Stimulated activated CD4-positive, alpha-beta T cell treated with anti-CD3 and anti-CD28 coated beads, Interleukin-12 subunit alpha, Interleukin-12 subunit beta, amount 100 ng/mL, for 4 hours (primary cell): ENCODE measurements at places on chromosomes 3 and 15.

GRCh38 chr3:192445770-192446644 lies 281.3 kb downstream of the FGF12 start:
- DNase-seq = no peak

DNA sequence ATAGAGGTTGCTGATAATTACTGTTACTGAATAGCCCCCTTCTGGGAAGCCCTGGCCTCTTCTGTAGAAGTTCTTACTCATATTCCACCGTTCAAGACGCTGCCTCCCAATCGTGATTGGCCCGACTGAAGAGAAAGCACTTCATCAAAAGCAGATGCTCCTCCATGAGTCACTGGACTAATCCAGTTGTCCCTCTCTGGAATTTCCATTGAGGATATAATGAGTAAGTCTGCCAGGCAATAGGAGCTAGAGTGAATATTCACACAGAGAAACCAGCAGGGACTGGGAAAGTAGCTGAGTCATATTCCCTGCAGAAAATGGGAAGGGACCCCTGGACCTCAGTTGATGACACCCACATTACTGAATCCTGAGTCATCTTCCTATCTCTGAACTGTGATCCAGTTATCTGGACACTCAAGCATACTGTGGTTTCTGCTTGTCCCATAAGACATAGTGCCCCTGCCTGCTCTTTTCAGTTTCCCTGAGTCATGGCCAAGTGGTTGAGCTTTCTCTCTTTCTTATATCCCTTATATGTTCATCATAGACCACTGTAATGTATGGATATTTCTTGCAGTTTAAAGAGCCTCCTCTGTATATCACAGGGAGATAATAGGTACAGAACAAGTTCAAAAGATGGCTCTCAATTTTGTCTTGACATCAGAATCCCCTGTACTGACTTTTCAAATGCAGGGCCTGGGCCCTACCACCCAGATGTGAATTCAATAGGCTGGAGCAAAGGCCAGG lies 151.2 kb upstream of the CDIN1 start:
- no peak for DNase-seq

DNA sequence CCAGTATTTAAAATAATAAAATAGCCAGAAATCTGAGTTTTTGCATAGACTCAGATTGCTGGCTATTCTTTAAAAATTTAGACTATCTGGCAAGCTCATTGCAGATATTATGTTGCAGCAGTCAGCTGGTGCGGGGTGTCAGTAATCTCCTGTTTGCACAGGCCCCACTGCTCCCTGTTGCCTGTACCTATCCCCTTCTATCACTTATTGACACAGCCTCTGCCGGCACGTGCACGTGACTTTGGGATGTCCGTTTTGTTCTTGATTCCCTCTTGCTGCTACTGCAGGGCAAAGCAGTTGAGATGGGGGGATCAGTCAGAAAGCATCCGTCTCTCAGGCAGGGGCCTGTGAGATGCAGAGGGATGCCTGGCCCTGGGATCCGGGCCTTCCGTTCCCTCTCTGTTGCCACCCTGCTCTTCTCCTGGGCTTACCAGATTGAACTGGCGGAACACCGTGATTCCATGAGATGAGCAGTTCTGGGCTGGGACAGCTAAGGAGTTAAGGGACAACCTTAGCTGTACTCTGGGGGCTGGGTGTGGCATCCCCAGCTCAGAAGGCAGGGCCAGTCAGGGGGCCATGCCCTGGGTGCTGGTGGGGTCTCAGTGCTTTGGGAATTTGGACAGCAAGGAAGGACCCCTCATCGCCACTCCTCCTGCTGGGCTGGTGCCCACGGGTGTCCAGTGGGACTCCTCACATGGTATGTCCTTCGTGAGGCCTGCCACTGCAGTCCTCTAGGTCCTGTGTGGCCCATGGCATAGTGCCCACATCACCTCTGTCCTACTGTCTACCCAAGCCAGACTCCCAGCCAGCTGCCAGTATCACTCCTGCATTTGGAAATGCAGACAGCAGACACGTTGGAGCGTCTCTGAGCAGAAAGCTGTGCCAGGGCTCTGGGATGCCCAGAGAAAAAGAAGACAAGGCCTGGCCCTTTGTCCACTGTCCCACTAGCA lies 11.8 kb downstream of the MRAS start:
- no peak for DNase-seq

GRCh38 chr3:100158918-100159330 lies 44.6 kb upstream of the FILIP1L start:
- no peak for DNase-seq

GRCh38 chr3:123576122-123576521 lies 8.7 kb downstream of the HACD2 start:
- DNase-seq = no peak

GRCh38 chr3:188594139-188594538 lies 440.2 kb downstream of the LPP start:
- DNase-seq = no peak
